ENCODE measurements at places on chromosomes 7 and 10. TPM values are rescaled to one million over a fixed set of nuclear protein-coding genes. Genes with fewer than 3 reads are reported as not detected.

- no peak within 1 kb of the TSS for H3K27ac ChIP-seq
- peak within 1 kb of the TSS; percentile 81 for H3K4me3 ChIP-seq
- H3K4me1 ChIP-seq: peaks cover 10% of the 10 kb centered on the region
- no peaks in the 10 kb centered on the region for H3K36me3 ChIP-seq
Observed at GRCh38 chr10:115093286-115093775, at the start of gene ATRNL1. ATRNL1 (plus strand) TSS chr10:115093365; CDS start chr10:115093751, 386 bp downstream.

- no peak overlapping the region for H3K4me3 ChIP-seq
- H3K36me3 ChIP-seq: no peaks in the 10 kb centered on the region
- no peak overlapping the region for H3K27ac ChIP-seq
- no peak for DNase-seq
- peaks cover 2% of the 10 kb centered on the region for H3K27me3 ChIP-seq
Observed at GRCh38 chr7:1721047-1721690, 51.1 kb downstream of the ELFN1 start.

Gene CHAT
- 0.24 TPM for total RNA-seq

Gene BTBD16
- not detected for total RNA-seq

DNA sequence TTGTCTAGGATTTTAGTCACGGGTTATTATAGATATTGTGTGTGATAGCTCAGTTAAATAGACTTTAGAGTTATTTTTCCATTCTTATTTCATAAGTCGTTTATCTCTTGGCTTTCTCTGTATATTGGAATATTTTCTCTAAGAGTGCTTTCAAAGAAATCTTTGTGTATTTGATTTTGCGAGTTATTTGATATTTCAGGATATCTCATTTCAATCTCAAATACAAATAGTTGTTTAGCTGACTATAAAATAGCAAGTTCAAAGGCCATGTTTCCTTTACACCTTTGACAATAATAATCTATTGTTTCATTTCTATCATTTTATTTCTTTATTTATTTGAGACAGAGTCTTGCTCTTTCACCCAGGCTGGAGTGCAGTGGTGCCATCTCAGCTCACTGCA, 55.9 kb downstream of the STK31 start:
- no peak for DNase-seq
- H3K36me3 ChIP-seq: no peaks in the 10 kb centered on the region
- peaks cover 1% of the 10 kb centered on the region for H3K4me1 ChIP-seq
- peaks cover 7% of the 10 kb centered on the region for H3K27me3 ChIP-seq
- no peak overlapping the region for H3K27ac ChIP-seq

DNA sequence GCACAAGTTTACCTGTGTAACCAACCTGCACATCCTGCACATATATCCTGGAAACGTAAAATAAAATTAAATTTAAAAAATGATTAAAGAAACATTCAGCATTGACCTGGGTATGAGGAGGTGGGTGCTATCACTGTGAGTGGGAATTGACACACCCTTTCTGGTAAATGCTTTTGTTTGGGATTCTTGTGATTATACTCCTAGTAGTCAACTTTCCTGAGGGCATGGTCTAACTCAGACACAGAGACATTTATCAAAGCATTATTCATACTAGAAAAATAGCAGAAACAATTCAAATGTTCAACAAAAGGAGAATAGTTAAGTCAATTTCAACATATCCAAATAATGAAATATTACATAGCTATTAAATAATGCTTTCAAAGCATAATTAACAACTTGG, 44.2 kb downstream of the CNNM2 start:
- H3K36me3 ChIP-seq: no peaks in the 10 kb centered on the region
- peaks cover 5% of the 10 kb centered on the region for H3K27me3 ChIP-seq
- H3K4me1 ChIP-seq: no peaks in the 10 kb centered on the region
- H3K27ac ChIP-seq: no peak overlapping the region

GRCh38 chr7:36966039-36966438, 241.7 kb upstream of the AOAH start:
- H3K27ac ChIP-seq: no peak overlapping the region
- no peaks in the 10 kb centered on the region for H3K27me3 ChIP-seq
- DNase-seq: no peak
- H3K4me3 ChIP-seq: no peak overlapping the region

All from activated CD4-positive, alpha-beta T cell treated with anti-CD3 and anti-CD28 coated beads, Interleukin-2, amount 10 ng/mL, durations not matched to agents 24 days and 14 days (primary cell).